Germinal center (tissue), 1 donor: ENCODE measurements at places on chromosomes 3 and 15.
A peak's percentile ranks its signal among the peaks of the same experiment; 100 is the strongest.

GRCh38 chr15:61171209-61171608, 57.9 kb downstream of the RORA start:
- DNase-seq, result no peak

- peak; percentile 51 for DNase-seq
Observed at GRCh38 chr15:59492389-59493377, 54.7 kb downstream of the FAM81A start.

DNA sequence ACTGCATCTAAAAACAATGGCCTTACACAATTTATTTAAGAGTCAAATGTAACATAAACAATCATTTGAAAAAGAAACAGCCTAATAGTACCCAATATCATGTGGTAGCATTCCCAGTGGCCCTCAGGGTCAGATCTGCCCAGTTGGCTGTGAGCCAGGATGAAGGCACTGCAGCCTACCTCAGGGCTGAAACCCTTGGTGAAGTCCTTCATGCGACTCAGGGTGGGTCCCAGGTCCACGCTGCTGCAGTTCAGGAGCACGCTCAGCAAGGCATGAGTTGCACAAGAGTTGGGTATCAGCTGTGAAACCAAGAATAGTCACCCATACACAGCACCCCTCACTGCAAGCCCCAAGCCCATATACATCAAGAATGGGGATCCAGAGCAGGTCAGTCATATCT, 37.1 kb downstream of the SEMA3G start:
- DNase-seq, result no peak

- no peak for DNase-seq
Observed at GRCh38 chr3:106277731-106278130, 408.9 kb upstream of the CBLB start.

- no peak for DNase-seq
Observed at GRCh38 chr3:30353711-30354467, 252.5 kb upstream of the TGFBR2 start.

GRCh38 chr15:72421484-72421883, 23.4 kb downstream of the TMEM202 start:
- DNase-seq, result no peak

GRCh38 chr3:58414538-58415197, 19.0 kb downstream of the PDHB start:
- peak; percentile 58 for DNase-seq
